ENCODE measurements at places on chromosomes 2 and 18. TPM values are rescaled to one million over a fixed set of nuclear protein-coding genes. Genes with fewer than 3 reads are reported as not detected.

- no peak overlapping the region for H3K27ac ChIP-seq
- H3K36me3 ChIP-seq: no peaks in the 10 kb centered on the region
- H3K4me3 ChIP-seq: no peak overlapping the region
- DNase-seq: no peak
- H3K27me3 ChIP-seq: no peaks in the 10 kb centered on the region
Observed at GRCh38 chr2:99836690-99837605, 305.4 kb downstream of the AFF3 start.

DNA sequence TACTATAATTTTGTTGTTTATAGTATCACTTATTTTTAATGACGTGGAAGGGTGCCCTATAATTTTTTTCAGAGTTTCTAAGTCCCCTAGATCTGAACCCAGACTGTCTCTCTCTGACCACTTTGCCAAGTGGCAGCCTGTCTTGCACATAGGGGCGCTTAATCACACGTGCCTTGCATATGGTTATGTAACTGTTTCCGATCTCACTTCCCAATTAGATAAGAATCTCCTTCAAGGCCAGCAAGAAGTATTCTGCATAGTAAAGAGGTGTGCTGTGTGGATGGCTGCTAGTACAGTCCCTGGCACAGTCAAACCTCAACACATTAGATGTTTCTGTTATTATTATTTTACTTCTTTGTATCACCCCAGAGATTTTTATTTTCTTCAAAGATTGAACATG lies 197.8 kb upstream of the SIX2 start:
- no peaks in the 10 kb centered on the region for H3K4me1 ChIP-seq
- DNase-seq: no peak
- no peaks in the 10 kb centered on the region for H3K27me3 ChIP-seq
- no peaks in the 10 kb centered on the region for H3K36me3 ChIP-seq
- no peak overlapping the region for H3K27ac ChIP-seq

DNA sequence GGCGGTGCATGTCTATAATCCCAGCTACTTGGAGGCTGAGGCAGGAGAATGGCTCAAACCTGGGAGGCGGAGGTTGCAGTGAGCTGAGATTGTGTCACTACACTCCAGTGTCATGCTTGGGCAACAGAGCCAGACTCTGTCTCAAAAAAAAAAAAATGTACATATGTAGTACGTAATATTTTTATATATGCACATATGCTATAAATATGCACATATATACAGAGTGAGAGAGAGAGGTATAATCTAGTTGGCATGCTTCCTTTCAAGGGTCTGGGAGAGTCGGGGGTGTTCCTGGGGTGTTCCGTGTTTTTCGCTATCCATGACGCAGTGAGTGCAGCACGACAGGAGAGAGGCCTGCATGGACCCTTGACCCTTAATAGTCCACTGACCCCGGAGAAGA lies 83.5 kb downstream of the AOX1 start:
- no peak overlapping the region for H3K4me3 ChIP-seq
- DNase-seq: no peak
- H3K27me3 ChIP-seq: no peaks in the 10 kb centered on the region
- H3K36me3 ChIP-seq: no peaks in the 10 kb centered on the region
- H3K27ac ChIP-seq: no peak overlapping the region

- no peaks in the 10 kb centered on the region for H3K36me3 ChIP-seq
- no peak overlapping the region for H3K4me3 ChIP-seq
- no peaks in the 10 kb centered on the region for H3K27me3 ChIP-seq
- no peak overlapping the region for H3K27ac ChIP-seq
Observed at GRCh38 chr2:113877711-113878598, 11.9 kb upstream of the ACTR3 start.

DNA sequence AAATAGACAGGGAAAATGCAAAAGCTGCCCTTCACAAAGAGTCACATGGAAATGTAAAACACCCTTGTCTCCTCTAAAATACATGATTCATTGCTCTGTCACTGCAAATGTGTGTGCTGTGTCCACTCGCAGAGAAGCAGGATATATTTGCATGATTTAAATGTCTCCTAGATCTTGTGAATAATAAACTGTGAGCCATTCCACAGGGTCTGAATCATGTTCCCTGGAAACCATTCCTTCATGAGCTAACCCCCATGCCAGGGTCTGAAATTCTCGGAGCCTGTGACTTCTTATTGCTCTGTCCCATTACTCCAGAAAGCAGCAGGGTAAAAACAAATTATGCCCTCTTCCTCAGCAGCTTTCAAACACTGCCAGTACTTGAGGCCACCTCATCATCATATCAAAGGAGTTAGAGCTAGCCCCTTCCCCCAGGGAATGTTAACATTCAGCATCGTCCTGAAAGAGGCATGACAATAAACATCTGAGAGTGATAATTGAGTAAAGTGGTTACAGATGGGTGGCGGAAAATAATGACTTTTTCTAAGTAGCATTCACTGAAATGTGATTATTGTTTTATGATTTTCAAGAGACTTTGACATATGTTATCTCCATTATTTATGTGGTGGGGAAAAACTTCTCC lies 11.7 kb upstream of the CNGA3 start:
- no peak overlapping the region for H3K4me3 ChIP-seq
- no peaks in the 10 kb centered on the region for H3K36me3 ChIP-seq
- no peaks in the 10 kb centered on the region for H3K27me3 ChIP-seq
- no peak for DNase-seq

GRCh38 chr18:72697706-72698105 lies 153.6 kb upstream of the CBLN2 start:
- no peak overlapping the region for H3K27ac ChIP-seq
- no peaks in the 10 kb centered on the region for H3K27me3 ChIP-seq
- no peaks in the 10 kb centered on the region for H3K36me3 ChIP-seq
- no peak for DNase-seq
- no peak overlapping the region for H3K4me3 ChIP-seq

DNA sequence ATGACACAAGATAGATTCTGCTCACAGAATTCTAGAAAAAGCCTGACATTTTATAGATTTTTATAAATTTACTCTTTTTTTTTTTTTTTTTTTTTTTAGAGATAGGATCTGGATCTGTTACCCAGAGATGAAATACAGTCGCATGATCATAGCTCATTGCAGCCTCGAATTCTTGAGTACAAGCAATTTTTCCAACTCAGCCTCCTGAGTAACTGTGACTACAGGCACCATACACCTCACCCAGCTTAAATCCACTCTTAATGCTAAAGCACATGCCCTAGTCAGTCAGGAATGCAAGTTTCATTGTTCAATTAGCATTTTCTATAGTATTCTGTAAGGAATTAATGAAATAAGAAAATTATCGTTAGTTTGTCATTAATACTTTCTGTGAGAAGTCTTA lies 32.1 kb upstream of the WDR75 start:
- H3K4me3 ChIP-seq: no peak overlapping the region

DNA sequence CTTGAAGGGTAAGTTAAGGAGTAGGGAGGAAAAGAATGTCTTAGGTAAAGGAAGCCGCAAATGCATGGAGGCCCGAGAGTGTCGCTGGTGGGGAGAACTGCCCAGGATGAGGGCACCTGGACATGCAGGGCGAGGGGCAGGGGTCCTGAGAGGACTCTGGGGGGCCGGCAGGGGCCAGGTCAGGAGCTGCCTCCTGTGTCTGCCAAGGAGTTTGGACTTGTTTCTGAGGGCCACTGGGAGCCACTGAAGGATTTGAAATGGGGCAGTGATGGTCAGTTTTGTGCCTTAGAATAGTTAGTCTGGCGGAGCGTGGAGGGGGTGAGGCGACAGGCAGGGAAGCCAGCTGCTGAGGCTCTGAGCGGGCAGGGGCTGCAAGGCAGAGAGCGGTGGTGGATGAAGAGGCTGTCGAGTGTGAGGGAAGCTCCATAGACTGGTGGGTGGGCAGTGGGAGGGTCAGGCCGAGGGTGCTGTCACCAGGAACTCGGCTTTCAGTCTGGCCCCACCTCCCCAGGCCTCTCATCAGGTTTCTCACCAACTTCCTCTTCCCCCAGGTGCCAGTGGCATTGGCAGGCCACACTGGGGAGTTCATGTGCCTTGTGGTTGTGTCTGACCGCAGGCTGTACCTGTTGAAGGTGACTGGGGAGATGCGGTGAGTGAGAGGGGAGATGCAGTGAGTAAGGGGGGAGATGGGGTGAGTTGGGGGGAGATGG lies 14.7 kb upstream of the SLC4A3 start:
- no peaks in the 10 kb centered on the region for H3K27me3 ChIP-seq
- no peak overlapping the region for H3K4me3 ChIP-seq
- DNase-seq: no peak
- H3K36me3 ChIP-seq: peaks cover 16% of the 10 kb centered on the region
- H3K27ac ChIP-seq: no peak overlapping the region

- no peak overlapping the region for H3K4me3 ChIP-seq
- no peak for DNase-seq
- no peaks in the 10 kb centered on the region for H3K36me3 ChIP-seq
Observed at GRCh38 chr2:147860009-147860408, 15.2 kb downstream of the ACVR2A start.

DNA sequence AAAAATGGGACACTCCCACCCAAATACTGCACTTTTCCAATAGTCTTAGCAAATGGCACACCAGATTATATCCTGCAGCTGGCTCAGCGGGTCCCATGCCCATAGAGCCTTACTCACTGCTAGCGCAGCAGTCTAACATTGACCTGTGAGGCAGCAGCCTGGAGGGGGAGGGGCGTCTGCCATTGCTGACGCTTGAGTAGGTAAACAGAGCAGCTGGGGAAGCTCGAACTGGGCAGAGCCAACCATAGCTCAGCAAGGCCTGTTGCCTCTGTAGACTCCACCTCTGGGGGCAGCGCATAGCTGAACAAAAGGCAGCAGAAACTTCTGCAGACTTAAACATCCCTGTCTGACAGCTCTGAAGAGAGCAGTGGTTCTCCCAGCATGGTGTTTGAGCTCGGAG lies 110.4 kb downstream of the CTIF start:
- no peaks in the 10 kb centered on the region for H3K36me3 ChIP-seq
- no peaks in the 10 kb centered on the region for H3K27me3 ChIP-seq
- H3K4me1 ChIP-seq: no peaks in the 10 kb centered on the region

DNA sequence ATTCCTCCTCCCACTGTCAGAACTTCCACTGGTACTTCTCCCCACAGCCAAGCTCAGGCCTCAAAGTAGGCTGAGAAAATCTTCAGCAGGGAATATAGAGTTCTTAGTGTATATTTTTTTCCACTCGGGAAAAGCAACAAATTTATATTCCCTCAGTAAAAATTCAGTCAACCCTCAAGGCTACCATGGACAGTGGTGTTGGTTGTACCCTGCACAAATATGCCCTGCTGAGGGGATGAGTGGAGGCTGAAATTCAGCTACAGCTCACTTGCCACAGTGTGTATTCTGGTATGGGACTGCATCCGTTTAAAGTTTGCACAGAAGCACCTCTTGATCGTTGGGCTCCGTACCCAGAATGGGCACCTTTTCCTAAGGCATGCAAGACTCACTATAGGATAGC lies 90.8 kb upstream of the LGALSL start:
- DNase-seq: no peak
- no peaks in the 10 kb centered on the region for H3K27me3 ChIP-seq
- H3K4me1 ChIP-seq: peaks cover 23% of the 10 kb centered on the region
- H3K27ac ChIP-seq: peak overlapping the region; percentile 83
- no peak overlapping the region for H3K4me3 ChIP-seq

DNA sequence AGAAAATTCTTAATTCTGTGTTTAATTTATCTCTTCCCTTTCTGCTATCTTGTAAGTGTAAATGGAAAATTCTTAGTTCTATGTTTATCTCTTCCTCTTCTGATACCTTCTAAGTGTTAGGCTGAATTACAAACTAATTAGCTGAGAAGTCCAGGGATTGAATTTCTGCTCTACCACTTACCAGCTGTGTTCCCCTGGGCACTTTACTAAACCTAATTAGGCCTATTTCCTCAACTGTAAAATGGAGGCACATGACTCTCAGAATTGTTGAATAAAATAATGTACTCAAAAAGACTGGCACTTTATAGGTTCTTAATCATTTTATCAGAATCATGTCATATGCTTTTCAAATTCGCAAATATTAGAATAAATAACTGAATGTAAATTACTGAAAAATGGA lies 146.3 kb downstream of the MAP2 start:
- no peaks in the 10 kb centered on the region for H3K4me1 ChIP-seq
- no peak overlapping the region for H3K27ac ChIP-seq
- no peaks in the 10 kb centered on the region for H3K27me3 ChIP-seq

GRCh38 chr2:39275016-39275415 lies 31.2 kb upstream of the CDKL4 start:
- no peak overlapping the region for H3K27ac ChIP-seq
- no peaks in the 10 kb centered on the region for H3K4me1 ChIP-seq
- no peak for DNase-seq
- H3K4me3 ChIP-seq: no peak overlapping the region
- peaks cover 50% of the 10 kb centered on the region for H3K36me3 ChIP-seq

DNA sequence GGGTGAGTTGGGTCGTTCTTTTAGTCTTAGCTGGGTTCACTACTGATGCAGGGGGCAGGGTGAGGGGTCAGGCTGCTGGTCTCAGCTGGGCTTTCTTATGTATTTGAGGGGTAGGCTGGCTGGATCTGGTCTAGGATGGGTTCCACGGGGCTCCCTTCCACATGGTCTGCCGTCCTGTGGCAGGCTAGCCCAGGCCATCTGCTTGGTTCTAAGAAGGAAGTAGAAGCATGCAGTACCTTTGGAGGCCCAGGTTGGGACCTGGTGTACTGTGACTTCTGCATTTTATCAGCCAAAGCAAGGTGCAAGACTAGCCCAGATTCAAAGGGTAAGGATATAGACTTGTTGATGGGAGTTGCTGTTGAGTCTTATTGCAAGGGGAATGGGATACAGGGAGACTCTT lies 35.5 kb upstream of the MGAT5 start:
- peaks cover 11% of the 10 kb centered on the region for H3K4me1 ChIP-seq
- H3K27me3 ChIP-seq: no peaks in the 10 kb centered on the region
- no peak overlapping the region for H3K4me3 ChIP-seq
- no peaks in the 10 kb centered on the region for H3K36me3 ChIP-seq

DNA sequence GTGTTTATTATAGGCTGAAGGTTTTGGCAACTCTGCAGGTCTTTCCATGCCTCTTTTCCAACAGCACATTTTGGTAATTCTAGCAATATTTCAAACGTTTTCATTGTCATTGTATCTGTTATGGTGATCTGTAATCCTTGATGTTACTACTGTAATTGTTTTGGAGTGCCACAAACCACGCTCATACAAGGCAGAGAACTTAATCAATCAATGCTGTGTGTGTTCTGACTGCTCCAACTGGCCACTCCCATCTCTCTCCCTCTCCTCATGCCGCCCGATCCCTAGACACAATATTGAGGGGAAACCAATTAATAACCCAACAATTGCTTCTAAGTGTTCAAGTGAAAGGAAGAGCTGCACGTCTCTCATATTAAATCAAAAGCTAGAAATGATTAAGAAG lies 32.9 kb downstream of the HDLBP start:
- no peak overlapping the region for H3K4me3 ChIP-seq
- H3K27ac ChIP-seq: no peak overlapping the region
- DNase-seq: no peak
- H3K36me3 ChIP-seq: no peaks in the 10 kb centered on the region
- no peaks in the 10 kb centered on the region for H3K27me3 ChIP-seq
- H3K4me1 ChIP-seq: peaks cover 20% of the 10 kb centered on the region

- no peaks in the 10 kb centered on the region for H3K4me1 ChIP-seq
Observed at GRCh38 chr2:27307545-27308358, 493 bp downstream of the UCN start.

Gene TTC27
- 10.4 TPM for total RNA-seq

Gene NEU2
- total RNA-seq: not detected

Gene TXNDC2
- not detected for total RNA-seq
